Left renal cortex interstitium (tissue), 4 donors: ENCODE measurements at places on chromosomes 16 and 17. TPM values are rescaled to one million over a fixed set of nuclear protein-coding genes. Genes with fewer than 3 reads are reported as not detected.

Gene HOXB9
- 57.8 TPM for polyA plus RNA-seq

- DNase-seq: no peak
These were observed 1469.8 kb downstream of the CDH11 start for GRCh38 chr16:63652091-63652490.

- DNase-seq: no peak
These were observed 21.9 kb downstream of the PARN start for GRCh38 chr16:14608111-14608566.

GRCh38 chr17:65690626-65691310, 129.3 kb upstream of the AXIN2 start:
- no peak for DNase-seq
